Astrocyte of the cerebellum (primary cell): ENCODE measurements at places on chromosomes 3 and 15.
A peak's percentile ranks its signal among the peaks of the same experiment; 100 is the strongest.

- DNase-seq = no peak
Measured at GRCh38 chr3:10232137-10232536, 16.1 kb upstream of the TATDN2 start.

- no peak for DNase-seq
Measured at GRCh38 chr3:140899363-140899762, 42.3 kb upstream of the SLC25A36 start.

DNA sequence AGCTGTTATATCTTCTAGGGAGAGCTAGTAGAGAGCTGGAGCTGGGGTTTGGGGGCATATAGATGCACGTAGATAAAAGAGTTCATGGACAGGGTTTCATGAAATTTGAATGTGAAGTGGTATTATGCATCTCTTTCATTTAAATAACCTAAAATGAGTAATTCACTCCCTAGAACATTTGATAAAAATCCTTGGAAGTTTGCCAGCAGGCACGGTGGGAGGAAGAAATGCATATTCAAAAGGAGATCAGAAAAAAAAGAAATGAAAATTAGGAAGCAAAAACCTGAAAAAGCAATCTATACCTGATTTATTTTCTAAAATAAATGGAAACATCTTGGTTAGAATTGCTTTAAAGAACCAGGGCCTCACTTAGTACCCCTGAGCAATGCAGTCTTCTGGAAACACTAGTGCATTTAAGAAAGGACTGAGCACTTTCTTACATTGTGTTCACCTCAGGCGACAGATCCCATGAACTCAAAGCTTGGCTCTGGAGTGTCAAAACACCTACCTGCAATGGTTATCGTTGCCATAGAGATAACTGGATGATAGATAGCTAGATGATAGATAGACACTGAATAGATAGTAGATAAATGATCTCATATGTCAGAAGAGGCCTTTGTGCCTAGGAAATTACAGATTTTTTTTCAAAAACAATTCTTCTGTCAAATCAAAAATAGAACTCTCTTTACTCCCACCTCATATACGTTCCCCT, 458.6 kb upstream of the THRB start:
- no peak for DNase-seq

DNA sequence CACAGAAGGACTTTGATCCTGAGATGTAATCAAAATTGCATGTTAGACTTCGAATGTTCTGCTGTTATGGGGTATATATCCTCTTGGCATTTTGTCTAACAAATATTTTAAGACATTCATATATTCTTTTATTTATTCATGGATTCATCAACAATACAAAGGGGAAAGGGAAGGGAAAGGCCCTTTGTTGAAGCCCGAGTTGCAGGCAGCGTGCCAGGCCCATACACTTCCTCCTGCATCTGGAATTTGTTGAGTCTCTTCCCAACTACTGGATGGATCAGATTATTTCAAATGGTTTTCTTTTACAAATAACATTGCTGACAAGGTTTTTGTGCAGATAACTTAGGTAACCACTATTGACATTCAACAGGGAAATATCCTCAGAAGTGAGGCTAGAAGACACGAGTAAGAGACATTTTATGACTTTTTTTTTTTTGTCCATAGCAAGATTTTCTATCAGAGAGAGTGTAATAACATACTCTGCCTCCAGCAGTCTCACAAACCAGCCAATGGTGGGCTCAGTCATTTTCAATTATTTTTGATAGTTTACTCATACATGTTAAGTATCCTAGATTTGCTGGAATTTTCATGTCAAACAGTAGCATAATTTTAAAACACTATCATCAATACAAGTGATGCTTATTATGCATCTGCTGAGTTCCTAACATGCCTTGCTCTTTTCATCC, 94.3 kb downstream of the RPL39L start:
- no peak for DNase-seq

DNA sequence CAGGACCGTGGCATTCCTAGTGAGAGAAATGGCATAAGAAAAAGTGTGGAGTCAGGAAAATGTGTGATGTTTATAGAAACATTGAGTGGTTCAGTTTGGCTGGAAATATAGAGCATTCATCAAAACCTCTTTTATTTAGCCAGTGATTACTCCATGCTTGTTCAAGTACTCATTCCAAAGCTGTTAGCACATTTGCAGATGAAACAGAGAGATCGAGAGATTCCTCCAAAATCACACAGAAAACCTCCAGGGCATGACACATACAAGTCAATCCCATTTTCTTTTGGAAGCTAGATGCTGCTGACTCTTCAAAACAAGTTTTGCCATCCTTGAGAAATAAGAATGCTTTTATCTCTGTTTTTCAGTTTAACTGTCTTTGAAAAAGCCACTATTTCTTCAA, 11.5 kb upstream of the MB21D2 start:
- DNase-seq = no peak

GRCh38 chr15:68797599-68798345, 22.9 kb downstream of the ANP32A start:
- no peak for DNase-seq

- no peak for DNase-seq
Measured at GRCh38 chr3:76131396-76132153, 346.2 kb upstream of the ZNF717 start.

GRCh38 chr3:66655044-66655443, 154.2 kb upstream of the LRIG1 start:
- no peak for DNase-seq

- no peak for DNase-seq
Measured at GRCh38 chr3:196969134-196969659, 564 bp upstream of the PIGZ start.

DNA sequence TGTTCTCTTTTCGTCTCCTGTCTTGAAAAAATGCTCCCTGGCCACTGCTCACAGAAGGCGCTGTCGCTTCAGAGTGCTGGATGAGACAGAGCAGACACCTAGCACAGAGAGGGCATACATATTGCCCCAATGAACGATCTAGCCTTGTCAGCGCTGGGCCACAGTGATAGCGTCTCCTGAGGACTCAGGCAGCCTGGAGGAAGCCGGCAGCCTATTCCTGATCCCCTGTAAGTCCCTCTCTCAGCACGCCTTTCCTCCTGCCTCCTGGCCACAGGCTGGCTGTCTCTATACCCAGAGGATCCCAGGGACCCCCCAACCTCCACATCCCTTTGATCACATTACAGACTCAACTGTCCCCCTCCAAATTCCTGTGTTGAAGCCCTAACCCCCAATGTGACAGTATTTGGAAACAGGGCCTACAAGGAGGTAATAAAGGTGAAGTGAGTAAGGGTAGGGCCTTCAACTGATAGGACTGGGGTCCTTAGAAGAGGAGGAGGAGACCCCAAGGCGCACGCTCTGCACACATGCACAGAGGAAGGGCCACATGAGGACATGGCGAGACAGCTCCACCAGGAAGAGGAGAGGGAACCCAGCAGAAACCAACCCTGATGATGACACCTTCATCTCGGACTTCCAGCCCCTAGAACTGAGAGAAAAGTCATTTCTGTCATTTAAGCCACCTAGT, 7.5 kb downstream of the PLA2G4F start:
- DNase-seq = no peak

- peak; percentile 95 for DNase-seq
Measured at GRCh38 chr15:101201411-101202174, 50.3 kb downstream of the CHSY1 start.

DNA sequence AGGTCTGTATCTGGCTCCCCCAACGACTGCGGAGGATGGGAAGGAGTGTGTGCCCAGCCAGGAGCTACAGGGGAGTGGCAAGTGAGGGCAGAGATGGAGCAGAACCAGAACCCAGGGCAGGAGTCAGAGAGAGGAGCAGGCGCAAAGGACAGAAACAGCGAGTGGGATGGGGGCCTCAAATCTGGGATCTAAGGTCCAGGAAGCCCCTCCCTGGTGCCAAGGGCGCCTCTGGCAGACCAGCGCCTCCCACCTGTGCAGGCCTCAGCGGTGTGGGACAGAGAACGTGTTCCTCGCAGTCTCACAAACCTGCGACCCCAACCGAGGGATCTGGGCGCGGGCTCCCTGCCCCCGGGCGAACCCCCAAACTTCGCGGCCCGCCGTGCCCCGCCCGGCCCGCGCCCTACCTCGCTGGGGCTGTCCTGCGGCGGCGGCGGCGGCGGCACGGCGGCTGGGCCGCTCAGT, 301 bp downstream of the PCBP4 start:
- no peak for DNase-seq

DNA sequence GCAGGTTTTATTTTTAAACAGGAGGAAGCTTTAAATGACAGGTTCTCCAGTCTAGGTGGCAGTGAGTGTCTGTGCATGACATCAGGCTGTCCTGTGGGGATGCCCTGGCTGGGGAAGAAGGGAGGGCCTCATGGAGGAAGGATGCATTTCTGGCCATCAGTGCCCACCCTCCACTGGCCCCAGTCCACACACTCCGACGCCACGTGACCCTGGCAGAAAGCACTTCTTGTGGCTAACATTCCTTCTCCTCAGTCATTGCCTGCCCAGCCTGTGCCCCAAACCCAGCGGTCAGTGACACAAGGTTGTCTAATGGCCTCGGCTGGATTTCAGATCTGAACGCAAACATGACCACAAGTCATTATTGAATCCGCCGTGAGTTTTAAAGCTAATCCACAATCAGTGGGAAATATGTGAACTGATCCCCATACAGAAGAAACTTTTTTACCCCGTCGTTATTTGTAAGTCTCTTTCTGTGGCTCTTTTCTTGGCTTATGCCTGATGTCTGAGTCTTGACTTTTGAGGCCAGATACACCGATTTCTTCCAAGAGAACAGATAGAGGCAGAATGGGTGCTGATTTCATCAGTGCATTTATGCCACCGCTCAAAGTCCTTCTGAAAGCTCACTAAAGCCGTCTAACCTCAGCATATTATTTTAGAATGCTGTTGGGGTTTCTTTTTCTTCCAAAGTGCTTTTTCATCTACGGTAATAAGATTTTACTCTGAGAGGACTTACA, 17.3 kb upstream of the LRRK1 start:
- no peak for DNase-seq

DNA sequence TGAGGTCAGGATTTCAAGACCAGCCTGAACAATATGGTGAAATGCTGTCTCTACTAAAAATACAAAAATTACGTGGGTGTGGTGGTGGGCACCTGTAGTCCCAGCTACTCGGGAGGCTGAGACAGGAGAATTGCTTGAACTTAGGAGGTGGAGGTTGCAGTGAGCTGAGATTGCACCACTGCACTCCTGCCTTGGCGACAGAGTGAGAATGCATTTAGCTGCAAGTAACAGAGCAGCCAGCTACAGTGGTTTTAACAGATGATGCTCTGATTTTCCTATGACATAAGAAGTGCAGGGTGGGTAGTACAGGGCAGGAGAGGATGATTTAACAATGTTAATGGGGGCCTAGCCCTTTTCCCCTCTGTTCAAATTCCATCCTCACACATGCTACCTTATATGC, 267.9 kb downstream of the RPLP1 start:
- DNase-seq = no peak

- DNase-seq = no peak
Measured at GRCh38 chr3:15427981-15428380, 583 bp downstream of the EAF1 start.

DNA sequence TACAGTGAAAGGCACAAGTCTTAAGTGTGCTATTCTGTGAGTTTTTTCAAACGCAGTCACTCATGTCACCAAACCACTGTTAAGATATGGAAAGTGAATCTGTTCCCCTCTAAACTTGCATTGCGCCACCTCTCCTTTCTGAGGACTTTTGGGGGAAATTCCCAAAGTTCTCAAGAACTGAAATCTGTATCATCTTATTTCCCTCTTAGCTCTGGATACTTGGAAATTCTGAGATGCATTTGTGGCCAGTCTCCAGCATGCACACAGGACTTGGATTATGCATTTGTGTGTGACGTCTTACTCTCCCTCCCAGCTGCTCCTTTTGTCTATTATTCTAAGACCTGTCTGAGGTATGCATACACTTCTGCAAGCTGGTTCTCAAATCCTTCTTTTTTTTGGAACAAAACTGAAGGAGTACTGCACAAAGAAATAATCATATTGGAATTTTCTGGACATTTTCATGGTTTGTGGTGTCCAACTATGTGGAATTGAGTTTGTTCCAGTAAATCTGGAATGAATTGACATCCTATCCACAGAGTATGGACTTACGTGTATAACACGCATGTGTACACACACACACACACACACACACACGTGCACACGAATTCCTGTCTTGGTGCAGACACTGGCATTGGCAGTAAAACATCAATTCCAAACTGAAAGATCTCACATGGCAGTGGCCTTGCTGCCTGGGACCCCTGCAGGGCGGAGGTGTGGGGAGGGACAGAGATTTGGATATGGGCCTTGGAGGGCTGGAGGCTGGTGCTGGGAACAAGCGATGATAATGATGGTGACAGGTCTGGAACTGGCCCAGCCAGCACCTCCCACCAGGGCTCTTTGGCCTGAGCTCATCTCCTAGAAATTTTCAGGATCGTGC, 8.2 kb upstream of the LCTL start:
- DNase-seq = peak; percentile 78

- DNase-seq = no peak
Measured at GRCh38 chr3:17629400-17629799, 113.0 kb downstream of the TBC1D5 start.

DNA sequence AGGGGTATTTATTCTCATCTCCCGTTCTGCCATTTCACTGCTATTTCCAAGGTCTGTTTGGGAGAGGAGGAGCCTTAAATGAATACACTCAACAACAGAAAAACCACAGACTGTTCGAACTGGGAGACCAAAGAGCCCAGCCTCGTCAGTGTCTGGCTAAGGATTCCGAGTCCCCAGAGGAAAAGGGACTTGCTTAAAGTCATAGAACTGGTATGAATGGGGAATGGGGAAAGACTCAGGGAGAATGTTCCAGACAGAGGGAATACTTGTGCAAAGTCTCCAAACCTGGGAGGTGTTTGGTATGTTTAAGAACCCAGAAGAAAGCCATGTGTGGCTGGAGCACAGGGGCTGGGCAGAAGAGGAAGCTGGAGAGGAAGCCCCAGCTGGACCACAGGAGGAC, 46.9 kb downstream of the FAM43A start:
- no peak for DNase-seq

GRCh38 chr3:13863965-13864595, 15.8 kb downstream of the WNT7A start:
- no peak for DNase-seq

- DNase-seq = no peak
Measured at GRCh38 chr3:114120211-114120610, 58.6 kb downstream of the DRD3 start.

- no peak for DNase-seq
Measured at GRCh38 chr15:68679161-68679560, 100.4 kb downstream of the CORO2B start.

DNA sequence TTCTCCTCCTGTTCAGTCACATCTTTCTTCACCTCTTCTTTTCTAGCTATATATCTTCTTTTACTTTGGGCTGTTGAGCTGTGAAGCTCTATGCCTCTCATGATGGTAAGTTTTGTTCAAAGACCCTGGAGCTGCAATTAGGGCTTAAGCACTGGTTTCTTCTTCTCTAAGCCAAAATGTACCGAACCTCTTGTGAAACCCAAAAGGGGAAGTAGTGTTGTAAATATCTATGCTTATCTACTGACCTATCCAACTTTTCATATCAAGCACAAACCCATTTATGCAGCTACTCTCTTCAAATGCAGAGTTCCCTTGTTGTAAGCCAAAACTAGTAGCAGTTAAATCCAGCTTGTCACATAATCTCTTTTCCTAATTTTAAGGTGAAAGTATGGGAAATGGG, 123.6 kb upstream of the CD96 start:
- DNase-seq = no peak

DNA sequence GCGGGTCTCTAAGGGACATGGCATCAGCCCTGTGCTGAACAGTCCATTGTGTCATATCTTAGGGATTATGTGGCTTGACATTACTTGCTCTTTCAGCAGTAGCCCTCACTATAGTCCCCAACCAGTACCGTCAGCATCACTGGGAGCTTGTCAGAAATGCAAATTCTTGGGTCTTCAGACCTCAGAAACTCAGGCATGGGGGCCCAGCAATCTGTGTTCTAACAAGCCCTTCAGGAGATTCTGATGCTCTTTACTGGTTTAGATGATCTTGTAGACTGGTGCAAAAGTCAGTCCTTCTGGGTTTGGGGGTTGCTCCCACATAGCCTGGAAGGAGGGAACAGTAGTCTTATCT, 39.0 kb upstream of the TRAK1 start:
- no peak for DNase-seq
